Adipocyte (in vitro differentiated cells): ENCODE measurements at places on chromosomes 7 and 10.

DNA sequence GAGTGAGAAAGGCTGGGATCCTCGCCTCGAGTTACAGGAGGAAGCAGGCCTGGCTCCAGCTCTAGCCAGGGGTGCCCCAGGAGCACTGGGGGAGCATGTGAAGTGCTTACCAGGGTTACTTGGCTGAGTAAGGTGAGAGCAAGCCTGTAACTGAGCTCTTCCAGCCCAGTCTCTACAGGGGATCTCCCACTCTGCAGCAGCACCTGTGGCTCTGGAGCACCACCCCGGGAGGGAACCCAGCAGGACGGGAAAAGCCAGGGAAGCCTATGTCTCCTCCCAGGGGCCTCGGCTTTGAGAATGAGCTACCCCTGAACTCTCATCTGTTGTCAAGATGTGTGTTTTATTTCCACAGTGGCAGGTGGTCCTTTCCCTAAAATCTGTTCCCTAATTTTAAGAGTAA lies 10.6 kb downstream of the LRRC20 start:
- DNase-seq = no peak

DNA sequence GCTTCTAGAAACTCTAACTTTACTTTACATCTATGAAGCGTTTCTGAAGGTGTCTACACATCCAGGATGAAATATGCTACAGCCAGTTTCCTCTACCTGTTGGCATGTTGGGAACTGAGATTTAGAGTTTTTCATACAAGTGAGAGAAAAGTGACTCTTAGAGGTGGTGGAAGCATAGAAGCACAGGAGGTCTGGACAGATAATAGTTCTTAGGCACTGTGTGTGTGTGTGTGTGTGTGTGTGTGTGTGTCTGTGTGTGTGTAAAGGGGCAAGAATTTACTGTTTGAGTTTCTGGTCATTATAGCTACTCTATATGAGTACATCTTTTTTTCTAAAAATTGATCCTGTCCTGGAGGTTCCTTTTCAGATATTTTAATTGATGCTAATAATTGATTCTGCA lies 110.7 kb upstream of the MTPN start:
- DNase-seq = no peak

DNA sequence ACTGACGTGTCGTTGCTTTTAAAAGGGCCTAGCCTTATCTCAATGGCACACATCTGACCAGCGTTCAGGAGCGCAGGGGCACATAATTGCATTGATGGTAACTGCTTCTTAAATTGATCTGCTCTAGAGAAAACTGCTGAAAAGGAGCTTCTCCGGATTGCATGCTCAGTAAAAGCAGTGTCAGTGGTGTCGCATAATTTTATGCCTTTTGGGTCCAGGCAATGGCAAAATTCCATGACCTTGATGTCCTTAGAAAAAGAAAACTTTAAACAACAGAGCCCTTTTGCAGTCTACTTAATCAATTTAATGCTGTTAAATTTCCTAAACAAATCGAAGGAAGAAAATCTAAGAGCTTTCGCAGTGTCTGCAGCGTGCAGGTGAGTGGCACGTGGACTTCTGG lies 75.7 kb downstream of the PTPRE start:
- DNase-seq = no peak

- peak; percentile 13 for DNase-seq
Observed at GRCh38 chr10:129658376-129659072, 191.5 kb downstream of the MGMT start.

DNA sequence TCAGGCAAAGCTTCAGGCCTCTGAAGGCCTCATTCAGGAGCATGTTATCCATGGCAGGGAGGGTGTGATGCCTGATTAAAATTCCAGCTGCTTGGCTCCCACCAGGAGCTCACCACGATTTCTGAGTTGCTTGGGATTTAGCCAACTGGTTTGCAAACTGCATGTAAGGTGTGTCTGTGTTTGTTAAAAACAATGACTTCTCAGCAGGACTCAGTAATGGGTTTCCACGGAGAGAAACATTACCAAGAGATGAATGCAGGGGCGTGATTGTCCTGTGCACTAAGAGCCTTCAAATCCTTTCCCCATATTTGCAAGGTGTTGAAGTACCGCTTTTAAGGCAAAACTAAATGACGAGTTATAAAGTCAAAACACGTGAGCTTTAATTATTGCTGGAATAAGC lies 88.8 kb upstream of the BTBD16 start:
- DNase-seq = no peak

DNA sequence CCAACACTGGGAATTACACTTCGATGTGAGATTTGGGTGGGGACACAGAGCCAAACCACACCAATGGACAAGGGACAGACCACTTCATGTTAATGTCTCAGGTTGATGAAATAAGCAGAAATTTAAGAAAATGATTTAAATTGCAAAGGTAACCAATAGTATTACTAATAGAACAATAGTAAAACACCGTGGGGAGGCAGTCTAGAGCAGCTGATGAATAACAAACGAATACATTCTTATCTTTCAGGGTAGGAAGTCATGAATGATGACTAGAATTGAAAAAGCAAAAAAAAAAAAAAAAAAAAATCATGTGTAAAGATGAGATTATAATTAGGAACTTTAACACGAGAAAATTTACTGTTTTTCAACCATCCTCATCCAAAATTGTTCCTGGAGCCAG lies 171.9 kb upstream of the TEX47 start:
- DNase-seq = no peak

- no peak for DNase-seq
Observed at GRCh38 chr7:36961097-36961496, 236.8 kb upstream of the AOAH start.

- no peak for DNase-seq
Observed at GRCh38 chr10:30463944-30464451, 30.0 kb downstream of the MAP3K8 start.

DNA sequence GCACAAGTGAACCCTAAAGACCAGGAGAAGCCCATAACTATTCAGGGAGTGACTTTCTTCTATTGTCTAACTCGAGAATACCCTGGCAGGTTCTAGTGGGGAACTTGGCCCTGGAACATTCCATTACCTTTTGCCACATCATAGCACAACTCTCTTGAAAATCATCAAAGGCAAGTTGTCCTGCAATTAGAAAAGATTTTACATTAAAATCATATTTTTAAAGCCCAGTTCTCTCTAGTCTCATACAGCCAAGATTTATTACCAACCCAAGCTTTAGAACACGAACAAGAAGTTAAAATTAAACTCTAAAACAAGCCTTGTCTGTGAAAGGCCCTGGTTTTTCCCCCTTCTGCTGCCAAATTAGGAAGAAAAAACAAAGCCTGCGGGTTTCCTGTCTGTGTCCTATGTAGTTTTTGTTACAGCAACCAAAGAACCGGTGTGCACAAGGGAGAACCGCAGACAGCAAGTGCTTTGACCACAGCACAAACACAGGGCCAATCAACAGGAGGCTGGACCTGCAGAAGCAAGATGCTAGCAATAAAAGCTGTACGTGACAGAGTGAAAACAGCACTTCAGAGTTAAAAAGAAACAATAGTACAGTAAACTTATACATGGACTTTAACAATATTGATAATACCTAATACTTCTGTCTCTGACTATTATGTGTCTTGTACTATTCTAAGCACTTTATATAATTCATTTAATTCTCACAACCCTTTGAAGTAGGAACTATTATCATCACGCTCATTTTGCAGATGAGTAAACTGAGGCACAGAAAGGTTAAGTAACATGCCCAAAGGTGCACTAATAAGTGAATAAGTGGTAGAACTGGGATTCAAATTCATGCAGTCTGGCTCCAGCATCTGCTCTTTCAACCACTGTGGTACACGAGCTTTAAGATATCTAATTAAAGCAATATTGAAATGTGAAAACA lies 65.8 kb downstream of the STK17A start:
- DNase-seq = peak; percentile 70

GRCh38 chr10:89574368-89574767 lies 39.0 kb upstream of the SLC16A12 start:
- DNase-seq = peak; percentile 34

DNA sequence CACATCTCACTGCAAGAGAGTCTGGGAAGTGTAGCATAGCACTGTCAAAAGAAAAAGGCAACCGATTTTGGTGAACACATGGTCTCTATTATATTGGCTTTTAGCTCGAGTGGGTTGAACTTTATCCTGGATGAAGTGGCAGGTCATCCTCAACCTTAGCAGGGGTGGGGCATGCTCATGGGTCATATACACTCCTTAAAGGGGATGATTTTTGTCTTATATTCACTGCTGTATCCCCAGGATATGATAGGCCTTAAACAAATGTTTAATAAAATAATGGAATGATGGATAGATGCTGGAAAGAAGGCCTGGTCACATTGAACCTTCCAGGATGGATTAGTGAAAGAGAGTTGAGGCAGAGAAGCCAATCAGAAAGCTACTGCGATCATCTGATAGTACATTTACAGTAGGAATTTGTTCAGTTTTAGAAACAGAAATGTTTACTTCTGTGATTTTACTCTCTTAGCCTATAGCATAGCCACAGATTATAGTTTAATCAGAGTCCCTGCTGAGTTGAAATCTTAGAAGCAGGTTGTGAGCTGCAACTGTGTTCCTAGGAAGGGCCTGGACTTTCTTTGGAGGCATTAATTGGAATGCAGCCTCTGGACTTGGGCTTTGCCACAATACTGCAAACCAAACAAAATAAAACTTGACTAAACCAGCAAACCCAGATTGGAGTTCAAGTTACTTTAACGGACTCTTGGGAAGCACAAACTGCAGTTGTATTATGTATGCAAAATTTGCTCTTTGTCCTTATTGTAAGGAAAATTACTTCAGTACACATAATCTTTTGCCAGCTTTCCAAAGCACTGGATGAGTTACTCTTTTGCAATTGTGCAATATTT lies 138.3 kb downstream of the BMPER start:
- peak; percentile 62 for DNase-seq

DNA sequence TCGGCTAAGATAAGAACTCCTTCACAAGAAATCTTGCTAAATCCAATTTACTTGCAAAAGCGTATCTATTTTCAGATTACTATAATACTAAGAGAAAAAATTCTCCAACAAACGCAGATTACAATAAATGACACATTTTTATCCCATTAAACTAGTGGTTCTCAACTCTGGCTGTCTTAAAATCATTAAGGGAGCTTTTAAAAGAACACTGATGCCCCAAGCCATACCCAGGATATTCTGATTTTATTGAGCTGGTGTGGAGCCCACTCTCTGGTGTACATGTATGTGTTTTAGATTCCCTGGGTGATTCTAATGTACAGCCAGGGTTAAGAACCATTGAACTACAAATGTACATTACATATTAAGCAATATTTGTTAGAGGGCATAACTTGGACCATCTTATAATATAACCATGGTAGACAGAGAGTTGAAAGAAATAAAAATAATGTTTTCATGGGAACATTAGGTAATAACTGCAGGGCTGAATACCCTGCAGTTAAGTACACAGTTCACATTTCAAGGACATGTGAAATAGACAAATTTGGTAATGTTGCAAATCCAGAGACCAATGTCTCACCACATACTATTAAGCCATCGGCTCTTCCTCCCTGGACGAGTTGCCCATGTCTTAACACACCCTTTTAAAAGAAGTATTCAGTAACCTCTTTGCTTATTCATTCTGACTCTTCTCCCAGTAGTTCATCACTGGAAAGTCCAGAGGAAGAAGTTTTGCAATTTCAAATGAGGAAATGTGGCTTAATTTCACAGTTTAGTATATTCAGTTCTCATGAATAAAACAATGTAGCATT lies 6.2 kb downstream of the GSAP start:
- DNase-seq = peak; percentile 77

DNA sequence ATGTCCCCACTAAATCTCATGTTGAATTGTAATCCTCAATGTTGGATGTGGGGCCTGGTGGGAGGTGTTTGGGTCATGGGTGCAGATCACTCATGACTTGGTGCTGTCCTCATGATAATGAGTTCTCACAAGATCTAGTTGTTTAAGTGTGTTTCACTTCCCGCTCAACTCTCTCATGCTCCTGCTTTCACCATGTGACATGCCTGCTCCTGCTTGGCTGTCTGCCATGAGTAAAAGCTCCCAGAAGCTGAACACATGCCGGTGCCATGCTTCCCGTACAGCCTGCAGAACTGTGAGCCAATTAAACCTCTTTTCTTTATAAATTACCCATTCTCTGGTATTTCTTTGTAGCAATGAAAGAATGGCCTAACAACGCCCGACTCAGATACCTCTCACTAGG lies 6.2 kb upstream of the PSTK start:
- DNase-seq = no peak

DNA sequence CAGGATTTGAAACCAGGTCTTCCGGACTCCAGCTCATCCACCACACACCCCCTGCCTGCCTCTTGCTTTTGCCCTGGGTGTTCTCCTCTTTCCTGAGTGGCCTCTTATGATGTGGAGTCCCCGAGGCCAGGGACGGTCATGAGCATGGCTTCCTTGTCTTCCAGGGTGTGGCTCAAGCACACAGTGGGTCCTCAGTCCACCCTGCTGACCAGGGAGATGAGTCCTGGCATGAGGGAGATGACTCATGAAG lies 32.8 kb downstream of the DNAJB12 start:
- DNase-seq = no peak

DNA sequence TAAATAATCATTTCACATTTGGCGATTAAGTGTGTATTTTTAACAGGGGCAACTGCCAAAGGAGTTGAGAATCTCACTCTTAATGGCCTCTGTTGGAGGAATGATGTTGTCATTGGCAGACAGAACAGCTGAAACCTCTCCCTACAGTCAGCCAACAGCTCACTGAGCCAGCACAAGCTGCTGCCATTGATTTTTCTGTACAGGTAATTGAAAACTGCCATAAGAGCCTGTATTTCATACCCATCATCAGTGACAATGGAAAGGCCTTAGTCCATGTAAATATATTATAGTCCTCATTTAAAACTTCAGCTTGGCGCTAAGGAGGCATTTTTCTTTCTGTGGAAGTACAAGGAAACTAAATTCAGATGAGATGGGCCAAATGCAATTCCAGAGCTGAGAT lies 28.1 kb upstream of the PTN start:
- no peak for DNase-seq

DNA sequence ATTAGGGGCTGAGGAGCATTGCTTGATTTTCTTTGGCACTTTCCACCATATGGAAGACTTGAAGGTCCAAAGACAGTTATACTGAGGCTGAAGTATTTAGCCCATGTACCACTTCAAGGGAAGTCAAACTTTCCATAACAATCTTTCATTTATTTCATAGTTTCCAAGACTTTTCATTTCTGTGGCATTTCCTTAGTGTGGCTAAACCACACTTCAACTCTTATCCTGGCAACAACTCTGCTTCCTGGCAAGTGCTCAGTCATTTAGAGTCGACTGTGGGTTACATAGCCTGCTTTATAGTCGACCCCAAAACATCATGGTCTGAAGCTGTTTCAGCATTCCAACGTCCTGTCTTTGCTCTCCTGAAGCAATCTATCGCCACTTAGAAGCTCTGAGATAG lies 343.0 kb upstream of the SEMA3D start:
- peak; percentile 48 for DNase-seq
